ENCODE measurements at places on chromosomes 4 and X.

- no peak for DNase-seq
These were observed 67.1 kb upstream of the SPIN2A start for GRCh38 chrX:57204306-57204705.

DNA sequence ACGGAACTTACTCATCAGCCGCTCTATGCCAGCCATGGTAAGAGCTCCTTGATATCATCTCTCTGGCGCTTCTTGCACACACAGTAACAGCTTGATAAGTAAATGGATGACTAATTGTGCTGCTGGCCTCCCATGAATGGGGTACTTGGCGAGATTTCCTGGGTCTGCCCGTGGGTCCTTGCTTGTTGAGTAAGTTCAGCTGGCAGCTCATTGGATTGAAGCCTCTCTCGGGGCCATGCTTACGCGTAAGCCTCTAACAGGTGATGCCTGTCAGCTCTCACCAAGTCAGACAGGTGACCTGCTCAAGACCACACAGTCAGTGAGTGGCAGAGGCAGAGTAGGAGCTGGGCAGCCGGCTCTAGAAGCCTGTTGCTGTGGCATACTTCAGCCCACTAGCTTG is 7.7 kb downstream of the NSG1 start:
- no peak for DNase-seq

- DNase-seq: peak; percentile 51
These were observed 2.9 kb downstream of the PAK3 start for GRCh38 chrX:111098874-111099273.

- no peak for DNase-seq
These were observed 11.0 kb upstream of the EIF4E start for GRCh38 chr4:98939892-98940298.

DNA sequence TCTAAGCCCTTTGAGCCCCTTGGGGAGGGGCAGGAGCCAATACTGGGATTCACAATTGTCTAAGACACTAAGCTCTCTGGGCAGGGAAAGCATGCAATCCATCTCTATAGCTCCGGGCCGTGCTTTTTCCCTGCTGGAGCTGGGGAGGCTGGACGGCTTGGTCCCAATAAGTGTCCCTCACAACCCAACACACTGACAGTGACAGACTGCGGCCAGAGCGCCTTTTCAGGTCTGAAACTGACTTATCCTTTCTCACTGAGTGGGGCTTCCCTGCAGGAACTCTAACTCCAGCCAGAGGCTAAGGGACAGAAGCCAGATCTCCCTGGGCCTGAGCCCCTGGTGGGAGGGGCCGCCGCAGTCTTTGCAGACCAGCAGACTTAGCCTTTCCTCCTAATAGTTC is 146.6 kb upstream of the PBDC1 start:
- no peak for DNase-seq

DNA sequence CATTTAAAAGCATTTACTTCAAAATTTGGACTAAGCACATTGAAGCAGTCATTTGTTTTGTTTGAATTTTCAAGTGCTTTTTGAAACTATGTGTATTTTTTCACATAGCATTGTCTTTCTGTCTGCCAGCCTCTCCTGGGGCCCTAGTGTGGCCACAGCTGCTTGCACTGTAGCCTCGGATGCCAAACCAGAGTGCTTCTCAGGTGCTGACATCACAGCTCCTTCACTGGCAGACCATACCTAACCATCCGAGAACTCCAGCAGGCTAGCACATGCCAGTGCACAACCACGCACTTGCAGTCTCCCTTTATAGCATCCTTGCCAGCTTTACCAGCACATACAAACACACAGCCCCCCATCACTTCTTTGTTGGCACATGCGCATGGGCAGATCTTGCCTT is 1019.7 kb downstream of the STPG2 start:
- no peak for DNase-seq

DNA sequence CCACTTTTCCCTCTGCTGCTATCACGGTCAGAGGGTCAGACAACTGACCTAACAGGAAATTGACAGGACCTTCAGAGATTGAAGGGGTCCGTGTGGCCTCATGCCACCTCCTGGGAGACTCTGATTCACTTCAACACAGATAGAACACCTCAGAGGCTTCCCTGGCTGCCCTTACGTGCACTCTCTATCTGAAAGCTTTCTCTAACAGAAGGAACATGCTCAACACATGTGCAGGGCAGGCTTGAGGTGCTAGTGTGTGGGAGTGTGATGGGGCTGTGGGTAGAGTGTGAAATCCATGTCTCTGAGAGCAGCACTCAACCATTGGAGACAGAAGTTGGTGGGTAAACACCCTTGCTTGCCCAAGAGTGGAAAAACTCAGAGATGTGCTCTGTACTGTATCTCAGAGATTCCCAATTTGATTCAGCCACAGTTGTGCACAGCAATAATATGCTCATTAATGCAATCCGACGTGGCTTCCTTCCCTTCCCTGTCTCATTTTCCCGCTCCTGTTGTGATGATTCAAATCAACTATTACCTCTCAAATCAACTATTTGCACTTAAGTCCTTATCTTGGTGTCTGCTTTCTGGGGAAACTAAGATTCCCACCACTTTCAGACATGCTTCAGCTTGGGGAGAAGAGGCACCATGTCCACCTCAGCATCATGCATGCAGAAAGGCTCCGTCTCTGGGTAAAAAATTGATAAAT is 62.0 kb upstream of the MAGEB2 start:
- DNase-seq: no peak

GRCh38 chr4:54843946-54844345 is 186.2 kb downstream of the KIT start:
- no peak for DNase-seq

DNA sequence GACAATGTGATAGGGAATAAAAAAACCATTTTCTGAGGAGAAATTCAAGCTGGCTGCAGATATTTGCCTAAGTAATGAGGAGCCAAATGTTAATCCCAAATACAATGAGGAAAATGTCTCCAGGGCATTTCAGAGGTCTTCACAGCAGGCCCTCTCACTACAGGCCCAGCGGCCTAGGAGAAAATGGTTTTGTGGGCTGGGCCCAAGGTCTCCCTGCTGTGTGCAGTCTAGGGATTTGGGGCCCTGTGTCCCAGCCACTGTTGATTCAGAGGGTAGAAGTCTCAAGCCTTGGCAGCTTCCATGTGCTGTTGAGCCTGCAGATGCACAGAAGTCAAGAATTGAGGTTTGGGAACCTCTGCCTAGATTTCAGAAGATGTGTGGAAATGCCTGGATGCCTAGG is 778.7 kb downstream of the CENPC start:
- DNase-seq: no peak

DNA sequence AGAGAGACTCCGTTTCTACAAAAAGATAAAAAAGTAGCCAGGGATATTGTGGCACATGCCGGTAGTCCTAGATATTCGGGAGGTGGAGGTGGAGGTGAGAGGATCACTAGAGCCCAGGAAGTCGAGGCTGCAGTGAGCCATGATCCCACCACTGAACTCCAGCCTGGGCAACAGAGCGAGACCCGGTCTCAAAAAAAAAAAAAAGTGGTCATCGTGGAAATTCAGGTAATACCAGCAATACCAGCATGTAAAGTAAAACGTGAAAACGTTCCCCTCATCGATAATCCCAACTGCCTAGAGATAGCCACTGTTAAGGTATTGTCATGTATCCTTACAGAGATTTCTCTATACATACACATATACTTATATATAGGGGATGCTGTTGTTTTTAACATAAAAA is 1.5 kb downstream of the MAGT1 start:
- DNase-seq: no peak

DNA sequence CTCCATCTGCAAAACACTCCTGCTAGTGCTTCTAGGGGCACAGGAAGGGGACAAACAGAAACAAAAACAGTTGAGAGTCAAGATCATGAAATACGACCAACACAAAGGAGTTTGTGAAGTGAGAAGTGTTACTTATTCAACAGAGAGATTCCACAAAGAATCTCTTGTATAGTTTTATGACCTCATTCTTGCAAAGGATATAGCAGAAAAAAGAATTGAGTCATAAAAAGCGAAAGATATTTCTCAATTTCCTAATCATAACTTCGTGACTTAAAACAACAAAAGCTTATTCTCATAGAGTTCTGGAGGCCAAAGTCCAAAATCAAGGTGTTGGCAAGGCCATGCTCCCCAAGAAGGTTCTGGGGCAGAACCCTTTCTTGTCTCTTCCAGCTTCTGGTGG is 40.7 kb downstream of the TIGD4 start:
- no peak for DNase-seq

GRCh38 chr4:98338761-98339438 is 77.7 kb downstream of the RAP1GDS1 start:
- no peak for DNase-seq

- DNase-seq: peak; percentile 36
These were observed at the start of gene GAB3 for GRCh38 chrX:154750301-154751202. Gene GAB3, minus strand, starts transcription at chrX:154751077. Its CDS starts 52 bp downstream, at chrX:154751025.

DNA sequence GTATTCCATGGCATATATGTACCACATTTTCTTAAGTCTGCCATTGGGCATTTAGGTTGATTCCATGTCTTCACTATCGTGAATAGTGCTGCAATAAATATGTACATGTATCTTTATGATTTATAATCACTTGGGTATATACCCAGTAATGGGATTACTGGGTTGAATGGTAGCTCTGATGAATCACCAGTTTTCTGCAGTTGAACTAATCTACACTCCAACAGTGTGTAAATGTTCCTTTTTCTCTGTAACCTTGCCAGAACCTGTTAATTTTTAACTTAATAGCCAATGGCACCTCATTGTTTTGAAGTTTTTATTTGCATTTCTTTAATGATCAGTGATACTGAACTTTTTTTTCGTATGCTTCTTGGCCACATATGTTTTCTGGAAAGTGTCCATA is 152.5 kb downstream of the CCNG2 start:
- no peak for DNase-seq

- DNase-seq: no peak
These were observed 151.9 kb upstream of the RPS6KA3 start for GRCh38 chrX:20418379-20419150.

DNA sequence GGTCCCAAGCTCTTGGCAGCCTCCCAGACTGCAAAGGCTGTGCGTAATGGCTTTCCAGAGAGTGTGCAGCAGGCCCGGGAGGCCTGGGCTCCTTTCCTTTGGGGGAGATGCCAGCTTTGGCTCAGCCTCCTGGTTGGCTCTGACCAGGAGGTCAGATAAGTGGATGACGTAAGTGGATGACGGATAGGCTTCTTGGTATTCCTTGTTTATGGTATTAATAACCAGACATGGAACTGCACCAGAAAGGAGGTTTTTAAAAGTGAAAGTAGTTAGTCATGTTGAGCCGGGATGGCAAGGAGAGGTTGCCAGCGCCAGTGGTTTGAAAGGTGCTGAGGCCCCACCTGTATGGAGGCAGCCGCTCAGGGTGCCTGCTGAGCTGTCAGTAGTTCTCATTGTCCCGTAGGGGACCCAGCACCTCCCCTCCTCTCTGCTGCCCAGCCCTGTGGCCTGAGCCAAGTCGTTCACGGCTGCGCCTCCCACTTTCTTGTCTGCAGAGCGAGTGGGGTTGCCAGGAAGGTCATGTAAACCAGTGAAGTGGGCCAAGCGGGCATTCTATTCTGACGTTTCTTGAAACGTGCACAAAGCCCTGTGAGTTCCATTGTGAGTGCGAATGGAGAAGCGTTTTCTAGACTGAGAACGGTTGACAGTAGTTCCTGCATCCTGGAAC is 28.7 kb upstream of the STOX2 start:
- DNase-seq: peak; percentile 78

- DNase-seq: no peak
These were observed 1329.5 kb upstream of the TENM3 start for GRCh38 chr4:180913750-180914149.

DNA sequence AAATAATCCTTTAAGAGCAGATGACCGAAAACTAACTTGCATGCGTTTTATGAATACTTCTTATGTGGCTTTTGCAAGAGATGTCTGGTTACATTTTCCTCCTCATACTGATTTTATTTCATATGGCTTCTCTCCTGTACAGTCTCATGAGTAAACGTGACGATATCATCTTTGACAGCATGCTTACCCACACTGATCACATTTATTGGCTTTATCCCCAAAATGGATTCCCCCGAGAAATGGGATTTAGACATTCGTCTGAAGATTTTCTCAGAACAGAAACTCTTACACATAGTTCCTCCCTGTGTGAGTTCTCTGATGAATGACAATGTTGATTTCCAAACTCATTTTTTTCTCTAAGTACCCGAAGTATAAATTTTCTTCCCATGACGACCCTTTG is 939.7 kb upstream of the LCORL start:
- DNase-seq: no peak

- DNase-seq: peak; percentile 45
These were observed 856 bp downstream of the SLC9B1 start for GRCh38 chr4:103018391-103019307.

DNA sequence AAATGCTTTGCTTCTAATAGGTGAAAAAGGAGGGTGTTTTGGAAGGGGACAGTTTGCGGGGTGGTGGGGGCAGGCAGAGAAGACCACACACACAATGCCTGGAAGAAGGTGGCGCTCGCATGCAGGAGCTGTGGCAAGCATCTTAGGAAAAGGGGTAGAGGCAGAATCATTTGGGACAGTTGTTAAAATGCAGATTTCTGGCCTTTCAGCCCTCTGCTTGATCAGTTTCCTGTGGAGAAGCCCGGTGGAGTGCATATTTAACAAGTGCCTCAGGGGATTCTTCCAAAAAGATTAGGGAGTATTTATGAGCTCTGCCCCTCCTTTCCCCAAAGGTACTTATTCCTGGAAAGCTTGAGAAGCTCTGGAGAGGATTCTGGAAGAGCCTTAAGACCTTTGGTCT is 4.8 kb downstream of the NOCT start:
- DNase-seq: no peak

GRCh38 chr4:4430492-4431195 is 43.7 kb downstream of the NSG1 start:
- DNase-seq: no peak

GRCh38 chr4:7542781-7543180 is 108.1 kb upstream of the PSAPL1 start:
- no peak for DNase-seq

- peak; percentile 29 for DNase-seq
These were observed 80.8 kb downstream of the AWAT2 start for GRCh38 chrX:69968950-69969349.

DNA sequence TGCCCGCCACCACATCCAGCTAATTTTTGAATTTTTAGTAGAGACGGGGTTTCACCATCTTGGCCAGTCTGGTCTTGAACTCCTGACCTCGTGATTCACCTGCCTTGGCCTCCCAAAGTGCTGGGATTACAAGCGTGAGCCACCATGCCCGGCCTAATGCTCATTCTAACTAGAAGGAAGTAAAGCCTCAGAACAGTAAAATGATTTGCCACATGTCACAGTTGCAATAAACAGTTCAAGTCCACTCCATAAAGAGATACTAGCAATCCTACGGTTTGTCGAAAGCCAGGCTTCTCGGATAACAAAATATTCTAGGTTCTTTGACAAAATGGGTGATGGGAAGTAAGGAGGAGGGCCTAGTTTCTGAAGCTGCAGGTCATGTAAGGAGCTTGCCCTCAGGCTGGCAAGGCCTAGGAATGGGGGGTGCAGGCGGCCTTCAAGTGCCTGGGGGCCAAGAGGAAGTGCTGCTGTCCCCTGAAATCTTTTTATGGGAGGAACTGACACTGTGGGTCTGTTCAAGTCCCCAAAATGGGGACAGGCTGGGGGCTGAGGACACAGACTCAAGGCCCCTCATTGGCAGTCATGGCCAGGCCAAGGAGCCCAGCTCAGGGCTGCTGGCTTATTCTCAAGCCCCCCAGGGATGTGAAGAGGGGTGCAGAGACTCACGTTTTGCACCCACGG is 31.8 kb upstream of the ACSL1 start:
- no peak for DNase-seq

Measured in right hindlimb (tissue), 1 donor.